Testis (tissue), 5 donors: ENCODE measurements at places on chromosomes 4 and X. TPM values are rescaled to one million over a fixed set of nuclear protein-coding genes. Genes with fewer than 3 reads are reported as not detected.

ACSL1 gene
- 81.8 TPM for polyA plus RNA-seq

DMP1 gene
- polyA plus RNA-seq: 0.91 TPM

CMC4 gene
- 8.5 TPM for polyA plus RNA-seq

TEX13C gene
- 3.4 TPM for polyA plus RNA-seq

GABRG1 gene
- 0.40 TPM for polyA plus RNA-seq

SPATA4 gene
- polyA plus RNA-seq: 340 TPM

SLC7A11 gene
- polyA plus RNA-seq: 1.3 TPM
